ENCODE measurements at places on chromosomes 5 and 9. TPM values are rescaled to one million over a fixed set of nuclear protein-coding genes. Genes with fewer than 3 reads are reported as not detected.

DNA sequence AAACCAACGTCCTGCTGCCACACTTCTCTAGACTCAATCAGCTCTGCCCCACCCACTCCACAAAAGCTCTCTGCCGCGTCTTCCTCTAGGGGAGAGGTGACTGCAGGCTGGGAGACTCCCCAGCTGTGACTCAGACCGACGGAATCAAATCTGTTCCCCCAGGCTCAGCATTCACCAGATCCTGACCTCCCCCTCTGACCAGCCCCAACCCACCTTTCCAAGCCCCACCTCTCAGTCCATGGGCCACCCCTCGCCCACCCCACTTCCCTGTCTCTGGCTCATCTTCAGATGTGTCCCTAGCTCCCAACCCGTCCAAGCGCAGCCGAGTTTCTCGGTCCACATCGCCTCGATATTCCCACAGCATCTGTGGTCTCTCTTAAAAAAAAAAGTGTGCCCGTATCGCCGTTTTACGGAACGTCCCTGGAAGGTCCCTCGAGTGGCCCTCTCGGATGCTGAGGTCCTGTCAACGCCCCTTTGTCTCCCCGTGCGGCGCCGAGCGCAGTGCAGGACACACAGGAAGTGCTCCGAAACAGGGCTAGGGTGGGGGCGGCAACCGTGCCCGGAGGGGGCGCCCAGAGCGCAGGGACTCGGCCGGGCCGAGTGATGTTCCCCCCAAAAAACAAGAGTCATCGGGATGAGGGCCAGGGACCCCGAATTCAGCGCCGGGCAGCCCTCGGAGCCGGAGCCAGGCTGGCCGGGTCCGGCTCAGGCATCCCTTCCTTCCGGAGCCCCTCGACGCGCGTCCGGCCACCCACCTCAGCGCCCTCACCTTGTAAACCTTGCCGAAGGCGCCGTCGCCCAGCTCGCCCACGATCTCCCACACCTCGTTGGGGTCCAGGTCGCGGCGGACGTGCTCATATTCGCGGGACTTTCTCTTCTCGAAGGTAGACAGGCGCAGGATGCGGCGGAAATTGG is 649 bp downstream of the STK10 start:
- DNase-seq: peak; percentile 36
- H3K4me1 ChIP-seq: peaks cover 21% of the 10 kb centered on the region
- peak overlapping the region; percentile 89 for H3K4me3 ChIP-seq
- H3K36me3 ChIP-seq: no peaks in the 10 kb centered on the region
- no peaks in the 10 kb centered on the region for H3K27me3 ChIP-seq

- no peaks in the 10 kb centered on the region for H3K4me1 ChIP-seq
- no peak for DNase-seq
- H3K36me3 ChIP-seq: no peaks in the 10 kb centered on the region
- H3K27ac ChIP-seq: no peak overlapping the region
- H3K4me3 ChIP-seq: no peak overlapping the region
These were observed 895.1 kb downstream of the TLE1 start for GRCh38 chr9:80794197-80794596.

DNA sequence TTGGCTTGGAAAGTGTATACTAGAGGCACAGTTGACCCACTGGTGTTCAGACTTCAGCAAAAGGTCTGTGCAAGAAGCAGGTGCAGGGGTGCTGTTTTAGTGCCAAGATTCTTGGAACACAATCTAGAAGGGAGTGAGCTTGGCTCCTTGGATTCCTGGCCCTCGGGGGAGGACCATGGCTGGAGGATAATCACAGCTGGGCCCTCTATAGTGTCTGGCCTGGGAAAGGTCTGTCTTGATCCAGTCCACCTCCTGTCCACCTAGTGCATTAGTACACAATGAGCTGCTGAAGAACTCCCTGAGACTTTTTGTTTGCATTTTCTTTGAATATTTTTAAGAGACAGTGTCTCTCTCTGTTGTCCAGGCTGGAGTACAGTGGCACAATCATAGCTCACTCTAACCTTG is 50.4 kb upstream of the PLPP1 start:
- H3K4me3 ChIP-seq: no peak overlapping the region
- H3K27me3 ChIP-seq: no peaks in the 10 kb centered on the region
- peaks cover 4% of the 10 kb centered on the region for H3K4me1 ChIP-seq
- H3K27ac ChIP-seq: no peak overlapping the region
- no peaks in the 10 kb centered on the region for H3K36me3 ChIP-seq

PCDHGC5 gene
- 0.13 TPM for total RNA-seq

GRCh38 chr5:160605266-160605665 is 183.6 kb downstream of the PTTG1 start:
- DNase-seq: no peak
- H3K27me3 ChIP-seq: no peaks in the 10 kb centered on the region
- no peaks in the 10 kb centered on the region for H3K4me1 ChIP-seq
- no peaks in the 10 kb centered on the region for H3K36me3 ChIP-seq

PCDHGA9 gene
- total RNA-seq: 0.20 TPM

- peak; percentile 65 for DNase-seq
- no peaks in the 10 kb centered on the region for H3K36me3 ChIP-seq
- no peak overlapping the region for H3K4me3 ChIP-seq
- no peak overlapping the region for H3K27ac ChIP-seq
- H3K27me3 ChIP-seq: no peaks in the 10 kb centered on the region
These were observed 7.7 kb upstream of the SKP1 start for GRCh38 chr5:134184155-134185135.

- peaks cover 6% of the 10 kb centered on the region for H3K36me3 ChIP-seq
- DNase-seq: no peak
- H3K27ac ChIP-seq: no peak overlapping the region
- no peaks in the 10 kb centered on the region for H3K4me1 ChIP-seq
These were observed 25.6 kb downstream of the CEP78 start for GRCh38 chr9:78261403-78262001.

GRCh38 chr9:84940294-84940693 is 270.8 kb downstream of the NTRK2 start:
- H3K27ac ChIP-seq: no peak overlapping the region
- H3K4me3 ChIP-seq: no peak overlapping the region
- no peaks in the 10 kb centered on the region for H3K4me1 ChIP-seq

- H3K27me3 ChIP-seq: no peaks in the 10 kb centered on the region
- H3K4me3 ChIP-seq: no peak overlapping the region
- DNase-seq: no peak
- no peak overlapping the region for H3K27ac ChIP-seq
These were observed 8.5 kb upstream of the ZNF79 start for GRCh38 chr9:127415657-127416056.

- H3K27me3 ChIP-seq: no peaks in the 10 kb centered on the region
- no peaks in the 10 kb centered on the region for H3K4me1 ChIP-seq
- H3K36me3 ChIP-seq: no peaks in the 10 kb centered on the region
- no peak overlapping the region for H3K27ac ChIP-seq
These were observed 16.2 kb upstream of the MAT2B start for GRCh38 chr5:163489055-163489744.

PCDHGA10 gene
- total RNA-seq: 0.30 TPM

GRCh38 chr5:166948679-166949078 is 1342.8 kb upstream of the WWC1 start:
- no peaks in the 10 kb centered on the region for H3K27me3 ChIP-seq
- no peak overlapping the region for H3K27ac ChIP-seq
- no peaks in the 10 kb centered on the region for H3K36me3 ChIP-seq
- no peaks in the 10 kb centered on the region for H3K4me1 ChIP-seq

- H3K27ac ChIP-seq: no peak overlapping the region
- DNase-seq: no peak
- no peak overlapping the region for H3K4me3 ChIP-seq
- no peaks in the 10 kb centered on the region for H3K4me1 ChIP-seq
- no peaks in the 10 kb centered on the region for H3K36me3 ChIP-seq
- no peaks in the 10 kb centered on the region for H3K27me3 ChIP-seq
These were observed 772.1 kb upstream of the CDH9 start for GRCh38 chr5:27810458-27810857.

SLC38A9 gene
- total RNA-seq: 32.9 TPM

GRCh38 chr9:15831384-15831783 is 278.5 kb downstream of the CCDC171 start:
- H3K27ac ChIP-seq: no peak overlapping the region
- H3K36me3 ChIP-seq: no peaks in the 10 kb centered on the region
- H3K27me3 ChIP-seq: no peaks in the 10 kb centered on the region
- no peaks in the 10 kb centered on the region for H3K4me1 ChIP-seq
- no peak overlapping the region for H3K4me3 ChIP-seq

CDC20B gene
- total RNA-seq: not detected

- H3K4me3 ChIP-seq: no peak overlapping the region
- H3K36me3 ChIP-seq: no peaks in the 10 kb centered on the region
- no peaks in the 10 kb centered on the region for H3K27me3 ChIP-seq
- no peaks in the 10 kb centered on the region for H3K4me1 ChIP-seq
- H3K27ac ChIP-seq: no peak overlapping the region
These were observed 20.7 kb downstream of the ANKRA2 start for GRCh38 chr5:73544429-73545402.

Measured in naive thymus-derived CD4-positive, alpha-beta T cell (primary cell).